ENCODE measurements at places on chromosomes 2 and 18. TPM values are rescaled to one million over a fixed set of nuclear protein-coding genes. Genes with fewer than 3 reads are reported as not detected.

RFX8 gene
- 1.1 TPM for total RNA-seq

METAP1D gene
- total RNA-seq: 13.0 TPM

GRCh38 chr2:189629531-189630453 is 31.5 kb upstream of the ASNSD1 start:
- DNase-seq: no peak

DNA sequence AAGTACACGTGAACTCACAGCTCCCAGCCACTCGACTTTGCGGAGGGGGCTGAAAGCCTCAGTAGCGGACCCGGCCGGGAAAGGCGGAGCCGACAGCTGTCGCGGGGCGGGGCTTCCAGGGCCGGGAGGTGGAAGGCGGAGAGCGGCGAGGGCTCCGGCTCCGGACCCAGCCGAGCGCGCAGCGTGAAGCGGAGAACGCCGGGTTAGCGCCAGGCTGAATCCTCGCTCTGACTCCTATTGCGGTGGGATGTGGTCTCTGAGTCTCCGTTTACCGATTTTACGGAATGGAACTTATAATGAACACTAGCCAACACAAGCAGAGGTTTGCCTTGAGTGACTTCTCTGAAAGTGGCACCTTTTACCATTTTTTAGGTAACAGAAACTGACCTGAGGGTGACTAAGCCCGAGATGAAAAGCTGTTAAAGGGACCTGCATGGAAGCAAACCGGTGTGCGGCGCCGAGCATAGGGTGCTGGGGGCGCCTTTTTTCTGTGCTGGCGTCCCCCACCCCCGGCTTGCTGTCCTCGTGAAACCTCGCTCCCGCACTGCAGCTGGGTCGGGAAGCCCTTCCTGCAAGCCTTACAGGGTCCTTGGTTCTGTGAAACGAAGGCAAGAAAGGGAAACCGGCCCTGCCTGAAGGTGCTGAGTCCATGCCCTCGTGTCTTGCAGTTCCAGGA is 72.9 kb downstream of the EN1 start:
- peak; percentile 40 for DNase-seq

IL1B gene
- total RNA-seq: 1.5 TPM

- DNase-seq: no peak
Observed at GRCh38 chr2:74498500-74499266, 720 bp downstream of the LBX2 start.

- DNase-seq: no peak
Observed at GRCh38 chr2:215260097-215260677, 51.7 kb upstream of the ATIC start.

- DNase-seq: no peak
Observed at GRCh38 chr2:142755191-142755590, 122.3 kb upstream of the KYNU start.

Data from spinal cord (tissue), 10 donors.